ENCODE measurements at places on chromosomes 6 and 20. TPM values are rescaled to one million over a fixed set of nuclear protein-coding genes. Genes with fewer than 3 reads are reported as not detected.
A peak's percentile ranks its signal among the peaks of the same experiment; 100 is the strongest.

DNA sequence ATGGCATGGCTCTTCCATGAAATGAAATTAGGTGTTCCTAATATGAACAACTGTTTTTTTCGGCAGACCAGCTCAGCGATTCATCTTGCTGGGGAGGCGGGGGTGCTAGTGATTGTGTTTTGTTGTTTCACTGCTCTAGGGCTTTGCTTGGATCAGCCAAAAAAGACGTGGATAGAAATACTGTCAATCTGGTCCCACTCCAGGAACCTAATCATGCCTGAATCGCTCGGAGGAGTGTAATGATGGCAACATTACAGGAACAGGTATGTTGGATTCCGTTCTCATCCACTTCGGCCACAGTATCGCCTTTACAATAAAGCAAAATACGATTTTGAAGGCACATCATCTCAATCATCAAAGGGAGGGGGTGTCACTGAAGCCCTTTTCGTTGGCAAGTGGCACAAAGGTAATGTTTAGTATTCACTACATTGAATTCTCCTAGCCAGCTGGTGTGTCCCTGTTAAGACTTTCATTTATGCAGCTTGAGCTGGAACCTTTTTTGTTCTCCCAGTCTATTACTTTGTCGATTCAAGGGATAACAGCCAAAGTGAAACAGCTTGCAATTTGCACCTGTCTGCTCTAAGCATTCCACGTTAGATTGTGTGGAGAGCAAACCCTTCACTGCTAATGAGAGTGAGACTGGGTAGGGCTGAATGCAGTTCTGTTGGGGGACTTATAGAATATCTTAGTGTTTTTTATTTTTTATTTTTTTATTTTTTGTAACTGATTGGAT, 477.7 kb downstream of the TFAP2A start:
- DNase-seq: no peak
- H3K27ac ChIP-seq: no peak overlapping the region
- H3K4me1 ChIP-seq: no peaks in the 10 kb centered on the region
- no peak overlapping the region for H3K4me3 ChIP-seq
- no peaks in the 10 kb centered on the region for H3K27me3 ChIP-seq

The ZC2HC1B gene
- not detected for total RNA-seq

DNA sequence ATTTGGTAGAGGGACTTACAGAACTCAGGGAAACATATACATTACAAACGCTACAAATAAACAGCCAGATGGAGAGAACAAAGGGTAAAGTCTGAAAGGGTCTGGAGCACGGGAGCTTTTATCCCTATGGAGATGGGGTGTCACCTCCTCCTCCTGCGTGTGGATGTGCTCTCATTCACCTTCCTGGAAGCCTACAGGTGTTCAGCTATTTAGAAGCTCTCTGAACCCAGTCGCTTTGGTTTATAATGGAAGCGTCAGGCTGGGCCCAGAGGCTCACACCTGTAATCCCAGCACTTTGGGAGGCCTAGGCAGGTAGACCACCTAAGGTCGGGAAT, 17.7 kb upstream of the ITCH start:
- H3K4me1 ChIP-seq: peaks cover 23% of the 10 kb centered on the region
- DNase-seq: no peak
- H3K4me3 ChIP-seq: no peak overlapping the region
- H3K27ac ChIP-seq: no peak overlapping the region
- H3K27me3 ChIP-seq: no peaks in the 10 kb centered on the region

- no peak overlapping the region for H3K27ac ChIP-seq
- H3K27me3 ChIP-seq: no peaks in the 10 kb centered on the region
- H3K36me3 ChIP-seq: no peaks in the 10 kb centered on the region
- no peak overlapping the region for H3K4me3 ChIP-seq
- peak; percentile 55 for DNase-seq
- peaks cover 8% of the 10 kb centered on the region for H3K4me1 ChIP-seq
Observed at GRCh38 chr6:129936329-129937165, 75.4 kb upstream of the TMEM244 start.

GRCh38 chr20:34999021-34999451, 43.4 kb downstream of the MYH7B start:
- no peaks in the 10 kb centered on the region for H3K4me1 ChIP-seq
- no peak overlapping the region for H3K27ac ChIP-seq
- DNase-seq: no peak
- H3K27me3 ChIP-seq: no peaks in the 10 kb centered on the region
- H3K36me3 ChIP-seq: peaks cover 68% of the 10 kb centered on the region

- no peak overlapping the region for H3K27ac ChIP-seq
- no peaks in the 10 kb centered on the region for H3K36me3 ChIP-seq
- DNase-seq: no peak
Observed at GRCh38 chr6:134468633-134469032, 150.7 kb upstream of the SGK1 start.

DNA sequence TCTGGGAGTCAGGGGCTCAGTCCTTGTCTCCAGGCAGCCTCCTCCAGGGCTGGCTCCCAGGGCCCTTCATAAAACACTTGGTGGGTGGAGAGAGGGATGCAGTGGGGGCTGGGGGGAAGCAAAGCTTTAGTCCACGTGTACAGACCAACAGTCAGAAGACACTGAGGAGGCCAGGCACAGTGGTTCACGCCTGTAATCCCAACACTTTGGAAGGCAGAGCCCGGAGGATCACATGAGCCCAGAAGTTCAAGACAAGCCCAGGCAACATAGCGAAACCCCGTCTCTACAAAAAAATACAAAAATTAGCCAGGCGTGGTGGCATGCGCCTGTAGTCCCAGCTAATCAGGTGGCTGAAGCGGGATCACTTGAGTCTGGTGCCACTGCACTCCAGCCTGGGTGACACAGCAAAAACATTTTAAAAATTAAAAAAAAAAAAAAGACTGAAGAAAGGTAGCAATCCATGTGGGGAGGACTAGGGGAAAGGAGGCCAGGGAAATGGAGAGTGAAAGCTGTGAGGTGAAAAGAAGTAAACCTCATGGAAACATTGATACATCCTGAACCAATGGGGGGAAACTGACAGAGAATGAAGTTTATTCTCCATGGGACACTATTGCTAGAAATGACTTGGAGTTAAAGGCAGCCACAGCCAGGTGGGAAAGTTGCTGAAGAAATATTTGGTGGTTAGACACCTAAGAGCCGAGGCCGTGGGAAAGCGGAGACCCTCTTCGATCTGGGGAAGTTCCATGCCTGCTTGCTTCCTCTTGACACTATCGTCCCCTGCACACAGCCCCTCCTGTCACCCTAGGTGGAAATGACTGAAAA, 35.4 kb downstream of the PIM1 start:
- peaks cover 39% of the 10 kb centered on the region for H3K4me1 ChIP-seq
- DNase-seq: no peak
- H3K36me3 ChIP-seq: no peaks in the 10 kb centered on the region
- peaks cover 6% of the 10 kb centered on the region for H3K27me3 ChIP-seq

DNA sequence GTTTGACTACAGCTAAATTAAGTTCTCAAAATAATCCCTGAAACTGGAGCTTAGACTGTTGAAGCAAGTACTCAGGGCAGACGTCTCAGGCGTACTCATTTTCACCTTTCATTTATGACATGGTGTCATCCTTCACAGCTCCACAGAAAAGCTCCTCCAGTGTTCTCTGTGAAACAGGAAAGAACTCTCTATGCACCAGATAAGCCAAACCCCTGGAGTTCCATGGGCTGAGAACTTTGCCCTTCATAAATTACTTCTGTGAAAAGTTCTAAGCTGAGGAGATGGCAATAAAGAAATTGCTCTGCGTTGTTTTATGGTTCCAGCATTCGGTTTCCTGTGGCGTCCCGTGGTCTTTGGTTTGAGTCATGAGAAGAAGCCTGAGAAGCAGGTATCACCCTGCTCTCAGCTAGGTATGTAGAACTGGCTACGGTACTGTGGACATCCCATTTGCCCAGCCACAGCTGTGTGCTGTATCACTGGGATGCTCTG, 20.2 kb upstream of the RREB1 start:
- DNase-seq: no peak
- no peaks in the 10 kb centered on the region for H3K36me3 ChIP-seq
- no peaks in the 10 kb centered on the region for H3K27me3 ChIP-seq
- H3K4me1 ChIP-seq: no peaks in the 10 kb centered on the region
- H3K4me3 ChIP-seq: no peak overlapping the region

The EDN3 gene
- total RNA-seq: not detected

GRCh38 chr6:158707821-158708195, 58.0 kb downstream of the SYTL3 start:
- H3K36me3 ChIP-seq: peaks cover 19% of the 10 kb centered on the region
- H3K27me3 ChIP-seq: no peaks in the 10 kb centered on the region
- peak overlapping the region; percentile 85 for H3K27ac ChIP-seq
- H3K4me3 ChIP-seq: peak overlapping the region; percentile 75
- peak; percentile 69 for DNase-seq
